Thoracic aorta (tissue), 2 donors: ENCODE measurements at places on chromosomes 2 and 18. TPM values are rescaled to one million over a fixed set of nuclear protein-coding genes. Genes with fewer than 3 reads are reported as not detected.

Gene DUSP2
- total RNA-seq: 8.5 TPM

Gene POTEC
- not detected for total RNA-seq

Gene NT5C1B
- total RNA-seq: not detected

Gene FEV
- not detected for total RNA-seq

Gene SPHKAP
- total RNA-seq: 0.41 TPM

Gene DNER
- total RNA-seq: 0.27 TPM

Gene BMP10
- not detected for total RNA-seq

Gene GLB1L
- 9.1 TPM for total RNA-seq

Gene ADRA2B
- total RNA-seq: 3.5 TPM

Gene HJURP
- 1.6 TPM for total RNA-seq

Gene LRATD1
- total RNA-seq: 4.1 TPM

Gene SERPINB10
- not detected for total RNA-seq

DNA sequence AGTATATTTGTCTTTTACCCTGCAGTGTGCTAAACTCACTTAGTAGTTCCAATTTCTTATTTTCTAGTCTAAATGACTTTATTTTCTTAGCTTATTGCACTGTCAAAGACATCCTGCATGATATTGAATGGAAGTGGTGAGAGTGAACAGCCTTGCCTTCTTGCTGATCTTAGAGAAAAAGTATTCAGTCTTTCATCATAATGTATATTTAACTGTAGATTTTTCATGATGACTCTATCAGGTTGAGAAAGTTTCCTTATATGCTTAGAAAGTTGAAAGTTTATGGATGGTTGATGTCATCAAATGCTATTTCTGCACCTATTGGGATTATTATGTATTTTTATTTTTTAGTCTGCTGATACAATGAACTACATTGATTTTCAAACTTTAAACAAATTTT is 21.3 kb upstream of the COL3A1 start:
- no peak for DNase-seq

DNA sequence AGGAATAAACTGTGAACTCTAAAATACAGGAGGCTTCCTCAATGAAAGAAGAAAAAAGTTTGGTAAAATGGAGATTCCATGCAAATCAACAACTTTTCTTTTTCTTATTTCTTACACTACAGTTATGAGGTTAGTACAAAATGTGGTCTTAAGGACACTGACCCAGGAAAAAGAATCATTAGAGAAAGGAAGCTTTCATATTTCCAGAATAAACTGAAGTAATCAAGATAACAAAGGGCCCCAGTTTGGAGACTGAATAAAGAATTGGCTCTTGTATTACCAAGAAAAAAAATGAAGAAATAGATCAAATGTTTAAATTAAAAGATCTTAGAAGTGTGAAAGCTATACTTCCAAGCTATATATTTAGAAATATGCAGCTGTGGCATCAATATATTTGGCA is 72.3 kb downstream of the SLC66A3 start:
- no peak for DNase-seq

GRCh38 chr2:166984797-166985196 is 96.5 kb downstream of the XIRP2 start:
- no peak for DNase-seq

DNA sequence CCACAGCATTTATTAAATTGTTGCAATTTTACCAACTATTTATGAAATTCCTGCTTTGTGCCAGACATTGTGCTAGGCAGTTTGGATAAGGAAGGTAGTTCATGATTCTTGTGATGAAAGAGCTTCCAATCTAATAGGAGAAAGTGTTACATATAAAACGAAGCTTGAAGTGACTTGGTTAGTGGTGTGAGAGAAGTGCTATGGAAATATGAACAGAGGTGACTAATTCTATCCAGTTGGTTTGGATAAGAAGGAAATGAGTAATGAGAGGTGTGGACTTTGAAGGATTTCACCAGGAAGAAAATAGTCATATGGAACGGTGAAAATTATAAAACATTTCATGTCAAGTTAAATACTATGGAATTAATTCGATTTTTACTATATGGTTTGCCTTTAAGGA is 48.6 kb downstream of the EML6 start:
- no peak for DNase-seq

- DNase-seq: no peak
These were observed 95.6 kb downstream of the EHBP1 start for GRCh38 chr2:62801110-62801509.

GRCh38 chr2:111954602-111955332 is 56.4 kb downstream of the MERTK start:
- DNase-seq: no peak

- DNase-seq: no peak
These were observed 50.4 kb downstream of the UXS1 start for GRCh38 chr2:106143495-106144215.

DNA sequence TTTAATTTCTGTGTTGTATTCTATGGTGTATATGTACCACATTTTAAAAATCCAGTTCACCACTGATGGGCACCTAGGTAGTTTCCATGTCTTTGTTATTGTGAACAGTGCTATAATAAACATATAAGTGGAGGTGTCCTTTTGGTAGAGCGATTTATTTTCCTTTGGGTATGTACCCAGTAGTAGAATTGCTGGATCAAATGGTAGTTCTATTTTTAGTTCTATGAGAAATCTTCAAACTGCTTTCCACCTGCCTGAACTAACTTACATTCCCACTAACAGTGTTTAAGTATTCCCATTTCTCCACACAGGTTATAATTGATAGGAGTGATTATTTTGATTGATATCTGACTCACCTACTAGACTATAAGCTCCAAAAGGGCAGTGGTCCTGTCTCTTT is 148.2 kb downstream of the BABAM2 start:
- no peak for DNase-seq

DNA sequence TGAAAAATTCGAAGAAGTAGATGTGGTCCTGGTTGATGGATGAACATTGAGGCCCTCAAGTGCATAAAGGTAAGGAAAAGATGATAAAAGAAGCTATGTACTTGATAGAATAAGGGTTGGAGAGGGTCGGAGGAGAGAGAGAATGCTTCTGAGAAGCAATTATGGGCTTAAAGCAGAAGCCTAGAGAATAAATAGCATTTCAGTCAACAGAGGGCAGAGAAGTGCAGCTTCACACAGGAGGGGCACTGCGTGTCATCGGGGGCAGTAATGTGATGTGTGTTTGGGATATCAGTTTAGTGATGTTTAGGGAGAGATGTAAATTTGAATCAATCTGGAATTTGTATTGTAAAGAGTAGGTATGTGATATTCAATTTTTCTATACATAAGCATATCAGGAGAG is 334.5 kb downstream of the PIK3C3 start:
- no peak for DNase-seq

DNA sequence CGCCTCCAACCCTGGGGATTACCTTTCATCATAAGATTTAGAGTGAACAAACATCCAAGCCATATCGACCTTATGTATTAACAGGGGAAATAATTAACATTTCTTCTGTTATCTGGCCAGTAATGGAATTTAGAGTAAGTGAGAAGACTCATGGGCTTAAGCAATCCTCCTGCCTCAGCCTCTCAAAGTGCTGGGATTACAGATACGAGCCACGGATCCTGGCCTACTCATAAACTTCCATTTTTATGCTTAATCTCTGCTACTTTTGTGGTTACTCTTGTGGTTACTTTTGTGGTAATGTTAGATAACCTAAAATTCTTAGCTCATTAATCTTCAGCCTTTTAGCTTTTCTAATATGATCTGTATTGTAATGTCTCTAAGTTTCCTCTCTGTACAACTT is 159.3 kb upstream of the SLC8A1 start:
- no peak for DNase-seq

- no peak for DNase-seq
These were observed 231.8 kb upstream of the MYT1L start for GRCh38 chr2:2562867-2563266.
